ENCODE measurements at places on chromosomes 7 and 10.

- no peaks in the 10 kb centered on the region for H3K4me1 ChIP-seq
- H3K36me3 ChIP-seq = peaks cover 40% of the 10 kb centered on the region
- DNase-seq = no peak
- no peaks in the 10 kb centered on the region for H3K27me3 ChIP-seq
- no peak overlapping the region for H3K27ac ChIP-seq
- no peak overlapping the region for H3K4me3 ChIP-seq
Measured at GRCh38 chr10:67934336-67934735, 49.9 kb downstream of the SIRT1 start.

- H3K27ac ChIP-seq = no peak overlapping the region
- H3K4me1 ChIP-seq = peaks cover 3% of the 10 kb centered on the region
- H3K4me3 ChIP-seq = no peak overlapping the region
- no peak for DNase-seq
Measured at GRCh38 chr7:2171855-2172254, 60.9 kb downstream of the MAD1L1 start.

DNA sequence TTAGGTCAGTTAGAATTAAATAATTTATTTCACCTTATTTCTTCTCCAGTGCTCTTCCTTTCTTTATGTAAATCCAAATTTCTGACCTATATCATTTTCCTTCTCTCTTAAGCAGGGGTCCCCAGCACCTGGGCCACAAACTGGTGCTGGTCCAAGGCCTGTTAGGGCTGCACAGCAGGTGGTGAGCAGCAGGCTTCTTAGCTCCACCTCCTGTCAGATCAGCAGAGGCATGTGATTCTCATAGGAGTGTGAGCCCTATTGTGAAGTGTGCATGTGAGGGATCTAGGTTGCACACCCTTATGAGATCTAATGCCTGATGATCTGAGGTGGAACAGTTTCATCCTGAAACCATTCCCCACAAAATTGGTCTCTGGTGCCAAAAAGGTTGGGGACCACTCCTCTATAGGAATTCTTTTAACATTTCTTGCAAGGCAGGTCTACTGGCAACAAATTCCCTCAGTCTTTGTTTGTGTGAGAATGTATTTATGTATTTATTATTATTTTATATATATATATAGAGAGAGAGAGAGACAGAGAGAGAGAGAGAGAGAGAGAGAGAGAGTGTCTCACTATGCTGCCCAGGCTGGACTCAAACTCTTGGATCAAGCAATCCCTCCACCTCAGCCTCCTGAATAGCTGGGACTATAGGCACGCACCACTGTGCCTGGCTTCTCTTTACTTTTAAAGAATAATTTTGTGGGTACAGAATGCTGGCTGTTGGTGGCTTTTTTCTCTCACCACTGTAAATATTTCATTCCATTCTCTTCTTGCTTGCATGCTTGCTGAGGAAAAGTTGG is 4.3 kb upstream of the ABCC2 start:
- peaks cover 8% of the 10 kb centered on the region for H3K27me3 ChIP-seq
- H3K4me3 ChIP-seq = no peak overlapping the region
- H3K27ac ChIP-seq = no peak overlapping the region
- H3K36me3 ChIP-seq = no peaks in the 10 kb centered on the region

GRCh38 chr7:16604054-16604453 is 41.5 kb downstream of the ANKMY2 start:
- no peak overlapping the region for H3K4me3 ChIP-seq
- H3K27ac ChIP-seq = no peak overlapping the region
- H3K36me3 ChIP-seq = peaks cover 12% of the 10 kb centered on the region

DNA sequence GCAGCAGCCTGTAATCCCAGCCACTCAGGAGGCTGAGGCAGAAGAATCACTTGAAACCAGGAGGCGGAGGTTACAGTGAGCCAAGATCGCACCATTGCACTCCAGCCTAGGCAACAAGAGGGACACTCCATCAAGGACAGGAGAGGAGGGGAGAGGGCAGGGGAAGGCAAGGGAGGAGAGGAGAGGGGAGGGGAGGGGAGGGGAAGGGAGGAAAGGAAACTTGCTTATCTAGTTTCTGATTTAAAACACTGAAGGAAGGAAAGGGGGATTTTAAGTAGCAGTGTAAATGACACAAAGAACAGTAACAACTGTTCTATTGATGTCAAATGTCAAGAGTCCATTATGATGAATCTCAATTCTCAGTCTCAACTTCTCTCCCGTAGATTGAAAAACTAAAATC is 43.7 kb downstream of the SRPK2 start:
- no peak overlapping the region for H3K4me3 ChIP-seq
- no peaks in the 10 kb centered on the region for H3K27me3 ChIP-seq
- no peak for DNase-seq
- peak overlapping the region; percentile 42 for H3K27ac ChIP-seq
- no peaks in the 10 kb centered on the region for H3K36me3 ChIP-seq

DNA sequence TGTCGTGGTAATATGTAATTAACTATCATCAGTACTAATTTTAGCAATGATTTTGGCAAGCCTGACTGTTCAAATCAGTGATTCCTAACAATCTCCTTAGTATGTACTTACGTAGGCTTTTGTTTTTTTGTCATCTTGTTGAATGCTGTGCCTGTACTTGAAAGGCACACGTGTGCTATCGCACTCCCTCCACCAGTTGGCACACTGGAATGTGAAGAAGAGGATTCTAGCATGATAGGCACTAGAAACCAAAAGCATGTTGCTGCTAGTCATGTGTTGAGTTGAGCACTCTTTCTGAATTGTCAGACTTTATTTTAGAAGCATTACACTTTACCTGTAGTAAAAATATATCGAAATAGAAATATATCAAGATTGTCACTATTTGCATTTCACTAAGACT is 59.1 kb downstream of the TASOR2 start:
- peaks cover 69% of the 10 kb centered on the region for H3K36me3 ChIP-seq
- H3K27ac ChIP-seq = no peak overlapping the region
- no peak overlapping the region for H3K4me3 ChIP-seq
- no peaks in the 10 kb centered on the region for H3K27me3 ChIP-seq

DNA sequence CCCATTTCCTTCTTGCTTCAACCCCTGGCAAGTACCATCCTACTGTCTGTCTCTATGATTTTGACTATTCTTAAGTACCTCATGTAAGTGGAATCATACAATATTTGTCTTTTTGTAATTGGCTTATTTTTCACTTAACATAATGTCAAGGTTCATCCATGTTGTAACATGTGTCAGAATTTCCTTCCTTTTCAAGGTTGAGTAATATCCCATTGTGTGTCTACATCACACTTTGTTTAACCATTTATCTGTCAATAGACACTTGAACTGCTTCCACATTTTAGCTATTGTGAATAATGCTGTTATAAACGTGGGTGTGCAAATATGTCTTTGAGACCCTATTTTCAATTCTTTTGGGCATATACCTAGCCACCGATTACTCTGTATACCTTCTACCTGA is 14.0 kb upstream of the CDK14 start:
- H3K27ac ChIP-seq = no peak overlapping the region
- H3K36me3 ChIP-seq = no peaks in the 10 kb centered on the region
- no peak for DNase-seq

DNA sequence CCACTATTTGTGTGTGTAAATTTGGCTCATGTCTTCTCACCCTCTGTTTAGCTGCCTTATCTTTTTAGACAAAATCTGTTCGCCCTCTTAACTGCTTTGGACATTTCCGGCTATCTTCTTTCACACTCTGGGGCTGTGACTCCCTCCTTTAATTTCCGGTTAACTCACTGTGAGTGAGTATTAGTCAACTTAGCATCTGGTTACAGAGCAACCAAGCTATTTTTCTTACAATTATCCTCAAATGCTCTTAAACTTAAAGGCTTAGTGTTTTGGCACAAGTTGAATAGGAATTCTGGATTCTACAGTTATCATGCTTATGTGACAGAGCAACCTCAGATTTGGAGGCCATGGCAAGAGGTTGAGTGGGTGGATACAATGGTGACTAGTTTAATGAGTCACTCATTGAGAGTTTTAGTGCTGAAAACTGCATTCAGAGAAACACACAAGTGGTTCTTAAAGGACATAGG is 177.6 kb upstream of the SEMA3A start:
- no peaks in the 10 kb centered on the region for H3K27me3 ChIP-seq
- no peak overlapping the region for H3K27ac ChIP-seq
- H3K36me3 ChIP-seq = no peaks in the 10 kb centered on the region
- DNase-seq = no peak

GRCh38 chr7:74575083-74575784 is 82.3 kb upstream of the GTF2I start:
- no peak overlapping the region for H3K27ac ChIP-seq
- no peaks in the 10 kb centered on the region for H3K4me1 ChIP-seq
- H3K4me3 ChIP-seq = no peak overlapping the region
- DNase-seq = no peak

- DNase-seq = no peak
- H3K4me3 ChIP-seq = no peak overlapping the region
- peaks cover 28% of the 10 kb centered on the region for H3K27me3 ChIP-seq
Measured at GRCh38 chr10:43060291-43060690, 16.6 kb upstream of the RET start.

- no peaks in the 10 kb centered on the region for H3K27me3 ChIP-seq
- DNase-seq = peak; percentile 30
- H3K27ac ChIP-seq = no peak overlapping the region
- H3K4me1 ChIP-seq = peaks cover 14% of the 10 kb centered on the region
- peaks cover 5% of the 10 kb centered on the region for H3K36me3 ChIP-seq
- H3K4me3 ChIP-seq = no peak overlapping the region
Measured at GRCh38 chr10:101903827-101904550, 60.4 kb upstream of the KCNIP2 start.

DNA sequence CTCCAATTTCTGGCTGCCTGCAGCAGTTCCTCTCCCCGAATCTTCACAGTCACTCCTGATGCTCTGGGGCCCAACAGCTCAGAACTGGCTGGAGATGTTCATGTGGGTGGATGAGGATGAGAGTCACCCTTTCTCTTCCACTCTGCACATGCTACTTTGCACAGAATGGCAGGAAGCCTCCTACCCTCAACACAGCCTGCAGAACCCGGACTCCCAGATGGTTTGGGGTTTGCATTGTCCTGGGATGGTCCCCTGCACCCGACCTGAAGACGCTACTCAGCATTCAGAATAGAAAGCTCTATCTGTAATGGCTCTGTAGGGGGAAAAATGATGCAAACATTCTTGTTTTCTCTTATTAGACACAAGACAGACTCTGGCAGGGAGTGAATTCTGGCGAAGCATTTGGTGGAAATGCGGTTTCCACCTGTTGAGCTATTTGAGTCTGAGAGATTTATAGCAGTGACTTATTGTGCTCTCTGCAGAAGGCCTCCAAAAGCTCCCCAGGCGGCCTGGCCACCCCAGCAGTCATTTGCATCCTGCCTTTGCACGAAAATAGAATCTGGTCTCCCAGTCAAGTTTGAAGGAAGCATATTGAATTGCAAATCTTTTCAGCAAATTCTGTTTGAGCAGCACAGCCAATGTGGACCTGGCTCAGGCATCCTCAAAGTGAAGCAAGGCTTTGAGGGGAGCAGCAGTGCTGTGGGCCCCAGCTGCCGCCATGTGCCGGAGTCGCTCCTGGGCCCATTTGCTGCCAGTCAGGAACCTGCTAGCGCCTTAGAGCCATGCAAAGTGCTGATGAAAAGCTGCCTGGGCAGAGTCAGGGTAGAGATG is 309.3 kb downstream of the TCERG1L start:
- H3K4me1 ChIP-seq = no peaks in the 10 kb centered on the region
- H3K36me3 ChIP-seq = no peaks in the 10 kb centered on the region
- H3K27ac ChIP-seq = no peak overlapping the region
- DNase-seq = no peak
- H3K27me3 ChIP-seq = peaks cover 4% of the 10 kb centered on the region

- no peaks in the 10 kb centered on the region for H3K36me3 ChIP-seq
- peaks cover 11% of the 10 kb centered on the region for H3K27me3 ChIP-seq
- no peak for DNase-seq
- H3K4me3 ChIP-seq = no peak overlapping the region
Measured at GRCh38 chr7:107783648-107784047, 19.4 kb downstream of the SLC26A3 start.

DNA sequence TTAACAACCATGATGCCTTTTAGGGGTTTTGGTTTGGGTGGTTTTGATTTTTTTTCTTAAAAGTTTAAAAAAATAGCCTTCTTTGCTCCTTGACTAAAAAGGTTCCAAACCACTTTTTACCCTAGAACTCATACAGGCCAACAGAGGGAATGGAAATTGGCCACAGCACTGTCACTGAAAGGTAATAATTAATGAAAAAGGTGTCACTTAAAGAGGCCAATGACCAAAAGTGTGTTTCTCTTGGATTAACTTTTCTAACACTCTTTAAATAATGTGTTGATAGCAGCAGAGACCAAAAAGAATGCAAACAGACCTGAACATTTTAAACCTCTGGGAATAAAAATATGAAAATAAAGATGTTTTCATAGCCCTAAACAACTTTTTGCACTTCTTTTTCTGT is 221.1 kb upstream of the TCF7L2 start:
- no peak overlapping the region for H3K27ac ChIP-seq
- H3K36me3 ChIP-seq = no peaks in the 10 kb centered on the region
- DNase-seq = no peak
- H3K4me1 ChIP-seq = no peaks in the 10 kb centered on the region
- H3K27me3 ChIP-seq = no peaks in the 10 kb centered on the region
- H3K4me3 ChIP-seq = no peak overlapping the region

- peak within 1 kb of the TSS; percentile 89 for H3K4me3 ChIP-seq
- H3K4me1 ChIP-seq = peaks cover 27% of the 10 kb centered on the region
- peak within 1 kb of the TSS; percentile 91 for H3K27ac ChIP-seq
- no peaks in the 10 kb centered on the region for H3K27me3 ChIP-seq
- peak; percentile 98 for DNase-seq
- peaks cover 10% of the 10 kb centered on the region for H3K36me3 ChIP-seq
Measured at GRCh38 chr10:12129222-12130111, at the start of gene SEC61A2. SEC61A2 (plus strand) TSS chr10:12129677; CDS start chr10:12129788, 111 bp downstream.

DNA sequence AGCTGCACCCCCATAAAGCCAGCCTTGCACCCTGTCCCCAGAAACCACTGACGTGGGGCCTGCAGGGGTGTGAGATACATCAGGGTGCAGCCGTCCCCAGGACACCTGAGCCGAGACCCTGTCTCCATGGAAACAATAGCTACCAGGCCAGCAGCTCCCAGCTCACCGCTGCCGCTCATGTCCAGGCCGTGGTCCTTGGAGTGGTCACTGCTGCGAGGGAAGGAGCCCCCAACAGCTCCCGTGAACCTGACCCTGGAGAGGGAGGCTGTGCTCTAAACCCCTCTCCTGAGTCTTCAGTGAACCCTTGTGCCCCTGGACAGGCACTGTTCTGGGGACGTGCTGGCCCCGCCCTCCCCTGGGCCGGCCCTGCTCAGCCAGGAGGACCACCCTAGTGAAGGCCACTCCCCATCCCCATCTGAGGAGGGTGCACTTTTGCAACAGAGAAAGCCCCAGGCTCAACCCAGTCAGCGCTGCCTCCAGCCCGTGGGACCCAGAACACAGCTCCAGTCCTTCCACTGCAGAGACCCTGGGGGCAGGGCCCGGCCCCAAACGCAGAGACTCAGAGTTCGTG is 19.6 kb upstream of the INPP5A start:
- H3K27ac ChIP-seq = no peak overlapping the region
- no peak overlapping the region for H3K4me3 ChIP-seq
- H3K27me3 ChIP-seq = peaks cover 14% of the 10 kb centered on the region
- no peaks in the 10 kb centered on the region for H3K4me1 ChIP-seq
- DNase-seq = no peak

Measured in activated naive CD4-positive, alpha-beta T cell treated with anti-CD3 and anti-CD28 coated beads, Interleukin-2, amount 10 ng/mL, durations not matched to agents 7 days and 5 days (primary cell).